Activated CD4-positive, alpha-beta T cell treated with anti-CD3 and anti-CD28 coated beads, Interleukin-2, amount 10 ng/mL, durations not matched to agents 24 days and 14 days (primary cell): ENCODE measurements at places on chromosomes 12 and 14. TPM values are rescaled to one million over a fixed set of nuclear protein-coding genes. Genes with fewer than 3 reads are reported as not detected.

DNA sequence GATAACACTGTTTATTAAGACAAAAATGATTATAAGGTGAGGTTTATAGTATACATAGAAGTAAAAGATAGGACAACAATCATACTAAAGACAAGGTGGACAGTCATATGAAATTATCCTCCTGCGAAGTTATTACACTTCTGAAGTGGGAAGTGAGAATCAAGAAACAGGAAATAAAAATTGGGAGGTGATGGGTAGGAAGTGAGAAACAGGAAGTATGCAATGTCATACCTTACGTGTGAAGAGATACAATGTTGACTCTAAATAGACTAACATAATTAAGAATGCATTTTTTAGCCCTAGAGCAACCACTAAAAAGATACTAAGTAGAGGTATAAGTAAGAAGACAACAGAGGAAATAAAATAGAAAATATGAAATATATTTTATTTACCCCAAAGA, 43.7 kb downstream of the GRIN2B start:
- DNase-seq: no peak

DNA sequence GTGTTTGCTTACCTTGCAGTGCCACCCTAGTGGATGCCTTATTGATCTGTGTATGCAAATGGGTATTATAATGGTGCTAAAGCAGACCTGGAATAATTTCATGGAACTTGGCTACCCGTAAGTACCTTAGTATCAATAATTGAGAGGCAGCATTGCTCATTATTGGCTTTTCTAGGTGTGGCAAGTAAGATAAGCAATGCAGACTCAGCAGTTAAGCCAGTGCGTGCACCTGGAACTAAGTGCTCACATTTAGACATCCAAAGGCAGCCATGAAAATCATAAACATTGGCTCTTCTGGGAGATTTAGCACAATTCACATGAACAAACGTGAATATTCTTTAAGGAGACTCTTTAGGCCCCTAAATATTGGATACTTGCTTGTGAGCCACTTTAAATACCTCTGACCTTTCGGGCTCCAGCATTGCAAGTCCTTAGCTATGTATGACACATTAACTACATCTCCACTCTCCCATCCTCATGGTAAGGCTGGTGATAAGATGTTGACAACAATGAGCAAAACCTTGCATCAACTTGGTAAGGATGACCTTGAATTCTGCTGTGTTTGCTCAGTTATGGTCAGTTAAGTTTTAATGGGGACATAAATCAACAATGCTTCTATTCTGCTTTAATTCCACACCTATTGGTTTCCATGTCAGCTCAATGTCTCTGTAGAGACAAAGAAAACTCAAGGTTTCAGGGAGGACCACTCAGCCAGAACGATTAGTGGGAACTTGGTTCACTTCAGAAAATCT, 112.0 kb downstream of the SLC5A8 start:
- peak; percentile 13 for DNase-seq

- no peak for DNase-seq
These were observed 73.7 kb downstream of the CIT start for GRCh38 chr12:119803381-119803791.

DNA sequence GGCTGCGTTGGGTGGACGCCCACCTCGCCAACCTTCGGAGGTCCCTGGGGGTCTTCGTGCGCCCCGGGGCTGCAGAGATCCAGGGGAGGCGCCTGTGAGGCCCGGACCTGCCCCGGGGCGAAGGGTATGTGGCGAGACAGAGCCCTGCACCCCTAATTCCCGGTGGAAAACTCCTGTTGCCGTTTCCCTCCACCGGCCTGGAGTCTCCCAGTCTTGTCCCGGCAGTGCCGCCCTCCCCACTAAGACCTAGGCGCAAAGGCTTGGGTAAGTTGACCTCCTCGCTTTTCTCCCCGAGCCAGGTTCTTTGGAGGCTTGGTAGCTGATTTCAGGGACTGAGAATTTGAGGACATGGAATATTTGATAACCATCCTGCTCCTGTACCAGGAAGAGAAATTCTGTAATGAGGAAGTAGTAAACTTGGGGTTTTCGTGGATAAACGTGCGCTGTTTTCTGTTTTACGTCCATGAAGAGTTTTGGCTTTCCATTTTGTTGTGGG, 530 bp downstream of the APAF1 start:
- no peak for DNase-seq

GRCh38 chr12:67784831-67785230, 136.3 kb downstream of the DYRK2 start:
- DNase-seq: no peak

GRCh38 chr12:19576506-19577280, 137.4 kb downstream of the AEBP2 start:
- no peak for DNase-seq

DNA sequence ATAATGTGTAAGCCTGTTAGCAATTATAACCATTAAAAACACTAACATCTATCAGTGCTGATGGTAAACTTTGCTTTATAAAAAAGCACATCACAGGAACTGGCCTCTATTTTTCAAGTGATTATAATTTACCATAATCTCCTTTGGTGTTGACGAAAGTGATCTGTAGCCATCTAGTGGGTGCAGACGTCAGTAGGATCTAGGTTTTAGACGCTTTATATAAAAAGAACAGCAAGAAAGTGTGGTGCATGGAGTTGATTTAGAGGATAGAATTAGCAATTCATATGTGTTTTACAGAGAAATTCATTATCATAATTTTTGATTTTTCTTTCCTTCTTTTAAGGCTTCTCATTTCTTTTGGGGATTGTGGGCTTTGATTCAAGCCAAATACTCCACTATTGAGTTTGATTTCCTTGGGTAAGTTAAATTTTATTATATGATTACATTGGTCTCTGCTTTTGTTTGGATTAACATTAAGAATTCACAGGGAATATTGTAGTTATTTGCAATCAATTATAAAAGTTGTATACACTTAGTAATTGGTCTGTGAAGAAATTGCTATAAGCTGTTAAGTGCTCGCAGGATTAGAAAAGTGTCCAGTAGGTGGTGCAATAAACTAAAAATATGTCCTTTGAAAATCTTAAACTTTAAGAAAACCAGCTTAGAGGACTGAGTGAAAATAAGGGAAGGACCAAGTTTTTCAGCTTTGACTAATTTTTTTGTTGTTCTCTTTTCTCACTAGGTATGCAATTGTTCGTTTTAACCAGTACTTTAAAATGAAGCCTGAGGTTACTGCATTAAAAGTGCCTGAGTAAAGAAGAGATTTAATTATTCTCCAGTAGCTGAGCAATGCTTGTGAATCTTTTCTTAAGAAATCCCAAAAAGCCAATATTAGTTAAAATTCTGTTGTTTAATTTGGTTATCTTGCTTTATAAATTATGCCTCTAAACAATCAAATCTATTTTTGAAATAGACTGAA, 59.5 kb downstream of the ETNK1 start:
- no peak for DNase-seq

- DNase-seq: no peak
These were observed 115.9 kb downstream of the NAV3 start for GRCh38 chr12:77946541-77947061.

DNA sequence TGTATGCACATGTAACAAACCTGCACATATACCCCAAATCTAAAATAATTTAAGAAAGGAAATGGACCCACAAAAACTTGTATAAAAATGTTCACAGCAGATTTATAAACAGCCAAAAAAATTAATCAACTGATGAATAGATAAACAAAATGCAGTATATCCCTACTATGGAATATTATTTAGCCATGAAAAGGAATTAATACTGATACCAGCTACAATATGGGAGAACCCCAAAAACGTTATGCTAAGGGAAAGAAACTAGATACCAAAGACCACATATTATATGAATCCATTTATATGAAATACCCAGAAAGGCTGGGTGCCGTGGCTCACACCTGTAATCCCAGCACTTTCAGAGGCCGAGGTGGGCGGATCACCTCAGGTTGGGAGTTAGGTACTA, 20.9 kb downstream of the DUSP16 start:
- no peak for DNase-seq

GRCh38 chr14:31414190-31414833, 6.0 kb downstream of the HEATR5A start:
- no peak for DNase-seq

GRCh38 chr14:87264796-87265195, 728.2 kb downstream of the GALC start:
- no peak for DNase-seq

DNA sequence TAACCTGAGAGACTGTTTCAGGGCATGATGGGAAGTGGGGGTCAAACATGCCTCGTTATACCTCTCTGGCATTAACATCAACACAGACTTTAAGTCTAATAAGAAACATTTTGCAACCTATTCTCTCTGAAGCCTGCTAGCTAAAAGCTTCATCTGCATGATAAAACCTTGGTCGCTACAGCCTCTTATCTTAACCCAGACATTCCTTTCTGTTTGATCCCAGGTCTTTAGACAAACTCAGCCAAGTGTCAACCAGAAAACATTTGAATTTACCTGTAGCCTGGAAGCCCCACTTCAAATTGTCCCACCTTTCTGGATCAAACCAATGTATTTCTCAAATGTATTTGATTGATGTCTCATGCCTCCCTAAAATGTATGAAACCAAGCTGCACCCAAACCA, 9.1 kb downstream of the PPP2R3C start:
- DNase-seq: no peak

DNA sequence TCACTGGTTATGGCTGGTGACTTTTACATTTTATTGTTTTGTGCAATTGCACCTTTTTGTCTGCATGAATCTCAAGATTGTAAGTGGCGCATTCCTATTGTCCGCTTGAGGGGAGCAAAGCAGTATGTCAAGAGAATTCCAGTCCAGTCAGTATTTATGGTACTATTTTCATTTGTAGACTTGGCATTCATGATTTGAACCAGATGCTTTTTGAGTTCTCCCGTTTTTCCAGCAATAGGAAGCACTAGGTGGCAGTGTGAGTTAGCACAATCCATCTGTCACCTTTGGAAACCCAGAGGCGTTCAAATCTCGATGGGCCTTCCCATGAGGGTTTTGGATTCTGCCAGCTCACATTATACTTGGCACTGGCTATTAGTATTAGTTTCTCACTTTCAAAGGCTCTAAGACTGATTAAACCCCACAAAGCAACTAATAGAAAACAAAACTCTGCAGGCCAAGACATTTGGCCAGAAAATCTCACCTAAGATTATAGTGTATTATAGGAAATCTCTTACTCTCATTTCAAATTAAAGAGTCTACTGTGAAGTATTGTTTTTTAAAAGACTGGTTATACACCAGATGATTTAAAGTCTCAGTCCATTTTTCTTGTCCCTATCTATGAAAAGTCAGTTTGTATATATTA, 2.2 kb downstream of the DACT1 start:
- DNase-seq: peak; percentile 72

DNA sequence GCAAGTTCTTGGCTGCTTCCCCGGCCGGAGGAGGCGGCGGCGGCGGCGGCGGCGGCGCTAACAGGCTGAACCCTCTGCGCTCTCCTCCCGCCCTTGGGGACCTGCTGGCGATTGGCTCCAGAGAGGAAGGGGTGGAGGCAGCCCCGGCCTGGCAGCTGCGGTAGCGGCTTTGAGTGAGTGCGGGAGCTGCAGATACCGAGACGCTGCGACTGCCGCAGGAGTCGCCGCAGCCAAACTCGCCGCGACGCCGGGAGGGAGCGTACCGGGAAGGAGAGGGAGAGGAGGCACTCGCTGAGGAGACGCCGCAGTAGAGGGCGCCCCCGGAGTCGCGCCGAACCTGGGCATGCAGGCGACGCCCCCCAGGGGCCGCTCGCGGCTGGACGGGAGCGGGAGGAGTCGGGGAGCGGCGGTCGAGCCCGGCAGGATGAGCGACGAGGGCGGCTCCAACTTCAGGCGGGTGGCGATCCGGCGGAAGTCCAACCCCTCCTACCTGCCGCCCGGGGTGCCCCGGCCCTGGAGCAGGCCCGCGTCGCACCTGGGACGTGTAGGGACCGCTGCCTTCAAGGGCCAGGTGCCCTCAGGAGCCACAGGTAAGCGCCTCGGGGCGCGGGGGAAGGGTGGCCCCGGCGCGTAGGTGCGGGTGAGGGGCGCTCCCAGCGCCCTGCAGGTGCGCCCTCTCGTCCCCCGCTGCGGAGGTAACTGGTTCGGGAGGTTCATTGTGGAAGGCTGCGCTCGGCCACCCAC, at the start of gene FGD4:
TSS of gene FGD4 (plus strand) at position 189 of the 744 bp plus-strand sequence.
- DNase-seq: peak; percentile 88

- no peak for DNase-seq
These were observed 163.0 kb downstream of the ATP23 start for GRCh38 chr12:58104351-58104755.

DNA sequence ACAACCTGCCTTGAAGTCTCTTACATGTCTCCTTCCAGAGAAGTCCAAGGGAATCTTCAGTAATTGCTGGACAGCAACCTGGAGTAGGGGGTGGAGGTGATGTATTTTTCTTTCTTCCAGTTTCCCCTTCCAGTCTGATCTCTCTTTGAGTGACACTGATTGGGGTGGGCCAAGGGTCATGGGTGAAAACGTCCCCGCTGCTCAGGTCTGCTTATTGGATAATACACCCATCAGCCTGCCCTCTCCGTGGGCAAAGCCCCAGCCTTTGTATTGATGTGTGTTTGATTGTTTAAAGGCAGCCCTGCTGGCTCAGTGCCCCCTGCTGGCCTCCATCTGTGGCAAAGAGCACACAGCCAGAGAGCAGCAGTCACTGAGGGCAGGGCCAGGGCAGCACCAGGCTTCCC, 35.7 kb upstream of the ATP2A2 start:
- DNase-seq: peak; percentile 85

DNA sequence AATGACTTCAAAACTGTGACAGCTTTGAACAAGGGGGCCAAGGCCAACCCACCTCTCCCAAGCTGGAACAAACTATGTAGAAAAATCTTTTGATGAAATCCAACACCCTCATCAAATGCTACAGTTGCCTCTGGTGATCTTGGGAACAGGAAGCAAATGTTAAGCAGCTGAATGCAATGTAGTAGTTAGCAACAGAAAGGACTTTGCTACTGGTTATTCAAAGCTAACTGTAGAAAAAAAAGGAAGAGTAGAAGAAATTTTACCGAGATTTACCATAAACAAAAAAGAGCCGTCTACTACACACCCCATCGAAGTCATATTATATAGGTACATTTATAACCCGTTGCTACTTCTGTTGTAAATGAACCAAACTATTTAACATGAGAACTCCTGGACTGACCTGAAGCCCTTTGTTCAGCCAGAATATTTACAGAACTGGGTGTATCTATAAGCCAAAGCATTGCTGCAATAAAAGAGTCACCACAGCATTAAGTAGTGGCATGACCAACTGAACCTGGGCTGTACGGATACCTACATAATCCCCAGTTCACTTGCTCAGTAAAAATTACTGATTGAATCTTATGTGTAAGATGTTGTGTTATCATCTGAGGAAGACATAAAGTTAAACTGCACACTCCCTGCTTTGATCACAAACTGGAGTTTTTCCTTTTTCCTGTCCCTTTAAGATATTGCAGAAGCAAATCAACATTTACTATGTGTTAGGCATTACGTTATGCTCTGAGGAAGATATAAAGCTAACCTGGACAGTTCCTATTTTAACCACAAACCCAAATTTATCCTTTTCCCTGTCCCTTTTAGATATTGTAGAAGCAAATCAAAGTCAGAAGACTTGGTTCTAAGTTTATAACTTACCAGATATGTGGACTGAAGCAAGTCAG, 25.1 kb downstream of the SYNJ2BP start:
- DNase-seq: no peak

SPIC gene
- not detected in 2 replicates for total RNA-seq

FLRT2 gene
- not detected in 2 replicates for total RNA-seq

IFNG gene
- 279 and 285 TPM in 2 replicates for total RNA-seq

ASCL1 gene
- total RNA-seq: 0.07 TPM in 1 of 2 replicates, not detected in the other

IL31 gene
- total RNA-seq: 2.5 TPM in 2 replicates
